ENCODE measurements at places on chromosomes 3 and 15.

- DNase-seq: no peak
Measured at GRCh38 chr3:14441920-14442300, 39.5 kb downstream of the SLC6A6 start.

GRCh38 chr3:172089250-172089649 is 49.9 kb downstream of the FNDC3B start:
- DNase-seq: peak; percentile 76

GRCh38 chr3:112097378-112097777 is 11.2 kb downstream of the C3orf52 start:
- peak; percentile 97 for DNase-seq

DNA sequence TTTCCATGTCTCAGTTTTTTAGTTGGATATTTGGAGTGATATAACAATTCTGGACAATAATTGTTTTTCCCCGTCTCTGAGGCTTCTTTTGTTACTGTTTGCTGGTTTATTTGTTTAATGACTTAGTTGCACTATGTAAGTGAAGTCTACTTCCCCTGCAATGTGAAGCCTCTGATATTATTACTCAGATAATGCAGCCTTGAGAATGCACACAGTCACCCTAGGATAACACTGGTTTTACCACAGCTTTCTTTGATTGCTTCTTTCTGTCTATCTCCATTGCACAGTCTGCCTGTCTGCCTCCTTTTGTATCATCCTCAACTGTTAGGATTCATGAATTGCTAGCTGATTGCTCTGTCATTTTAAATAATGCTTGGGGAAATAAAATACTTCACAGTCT is 208.7 kb upstream of the ROBO1 start:
- no peak for DNase-seq

GRCh38 chr15:52287114-52287513 is 8.5 kb downstream of the MYO5C start:
- no peak for DNase-seq

GRCh38 chr3:152305075-152305474 is 36.3 kb downstream of the MBNL1 start:
- no peak for DNase-seq

Data from HCEC 1CT (cell line).